Kasumi-1 (cell line): ENCODE measurements at places on chromosomes 7 and 10.

GRCh38 chr7:107027208-107027607 lies 17.3 kb upstream of the PRKAR2B start:
- DNase-seq, result peak; percentile 67

DNA sequence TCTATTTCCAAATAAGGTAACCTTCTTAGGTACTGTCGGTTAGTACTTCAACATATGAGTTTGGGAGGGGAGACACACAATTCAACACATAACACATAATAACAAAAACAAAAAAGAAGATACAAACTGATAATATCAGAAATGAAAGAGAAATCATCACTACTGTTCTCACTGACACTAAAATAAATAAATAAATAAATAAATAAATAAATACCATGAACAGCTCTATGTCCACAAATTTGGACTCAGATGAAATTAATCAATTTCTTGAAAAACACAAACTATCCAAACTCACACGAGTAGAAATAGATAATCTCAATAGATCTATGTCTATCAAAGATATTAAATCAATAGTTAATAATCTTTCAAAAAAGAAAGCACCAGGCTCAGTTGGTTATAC lies 24.5 kb upstream of the SAMD9L start:
- no peak for DNase-seq

DNA sequence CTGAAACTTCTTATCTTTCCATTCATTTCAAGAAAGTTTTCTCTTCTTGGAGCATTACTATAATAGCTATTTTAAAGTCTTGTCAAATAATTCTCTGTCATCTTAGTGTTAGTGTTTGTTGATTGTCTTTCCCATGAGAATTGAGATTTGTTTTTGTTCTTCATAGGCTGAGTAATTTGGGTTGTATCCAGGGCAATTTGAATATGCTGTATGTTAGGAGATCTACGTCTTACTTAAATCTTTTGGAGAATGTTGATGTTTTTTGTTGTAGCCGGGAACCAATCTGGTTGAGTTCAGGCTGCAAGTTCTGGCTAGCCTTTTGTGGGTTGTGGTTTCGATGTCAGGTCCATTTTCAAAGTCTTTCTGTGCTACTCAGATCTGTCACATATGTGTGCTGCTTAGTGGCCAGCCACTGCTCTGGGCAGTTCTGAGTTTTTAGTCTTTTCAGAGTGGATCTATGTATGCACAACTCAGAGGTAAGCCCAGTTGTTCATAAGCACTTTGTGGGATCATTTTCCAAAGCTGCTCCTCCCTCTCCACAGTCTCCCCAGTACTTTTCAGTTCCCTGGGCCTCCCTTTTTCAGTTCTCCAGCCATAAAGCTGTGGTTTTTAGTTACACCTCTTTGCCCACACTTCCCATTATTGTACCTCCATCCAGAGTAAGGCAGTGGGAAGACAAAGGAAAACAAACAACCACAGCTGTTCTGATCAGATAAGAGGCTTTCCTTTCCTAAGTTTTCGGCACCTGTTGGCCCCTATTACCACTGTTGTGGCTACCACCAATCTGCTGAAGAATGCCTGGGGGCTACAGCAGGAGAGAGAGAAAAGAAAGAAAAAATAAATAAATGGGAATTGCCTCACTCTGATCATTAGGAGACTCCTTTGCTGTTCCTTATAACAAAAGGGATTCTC lies 4.7 kb upstream of the CCNJ start:
- no peak for DNase-seq

GRCh38 chr7:37537439-37537838 lies 88.8 kb upstream of the ELMO1 start:
- no peak for DNase-seq

- DNase-seq, result no peak
Measured at GRCh38 chr7:137992104-137992549, 9.8 kb downstream of the CREB3L2 start.

DNA sequence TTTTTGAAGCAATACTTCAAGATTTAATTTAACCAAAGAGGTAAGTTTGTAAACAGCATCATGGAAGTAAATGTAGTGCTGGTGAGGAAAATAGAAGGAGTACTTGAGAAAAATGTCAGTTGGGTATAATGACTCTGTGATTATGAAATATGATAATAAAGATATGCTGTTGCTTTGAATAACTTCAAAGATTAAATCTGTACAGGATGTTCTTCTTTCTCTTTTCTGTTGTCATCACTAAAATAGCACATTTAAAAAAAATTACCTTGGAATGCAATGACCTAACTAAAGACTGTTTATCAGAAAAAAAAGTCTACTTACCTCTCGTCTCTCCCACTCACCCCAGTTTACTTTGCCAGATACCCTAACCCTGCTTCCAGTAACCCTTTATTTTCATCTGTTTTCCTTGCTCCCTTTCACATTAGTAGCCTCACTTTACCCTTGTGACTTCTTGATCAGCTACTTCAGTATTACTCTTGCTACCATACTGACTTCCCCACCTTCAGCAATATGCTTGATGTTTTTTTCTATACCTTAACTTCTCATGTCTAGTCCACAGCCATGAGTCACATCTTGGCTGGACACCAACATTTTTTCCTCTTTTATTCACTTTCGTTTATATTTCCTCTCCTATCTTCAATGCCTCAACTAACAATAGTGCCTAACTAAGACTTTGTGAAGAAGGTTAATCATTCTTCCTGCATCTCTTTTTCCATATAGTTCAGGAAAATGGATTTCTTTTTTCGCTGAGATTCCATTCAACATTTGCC lies 29.7 kb upstream of the TAS2R16 start:
- DNase-seq, result no peak

- no peak for DNase-seq
Measured at GRCh38 chr7:29494350-29494749, 69.3 kb upstream of the PRR15 start.
